ENCODE measurements at places on chromosomes 13 and 19.

GRCh38 chr13:100247937-100248336 is 159.0 kb downstream of the PCCA start:
- no peak for DNase-seq

DNA sequence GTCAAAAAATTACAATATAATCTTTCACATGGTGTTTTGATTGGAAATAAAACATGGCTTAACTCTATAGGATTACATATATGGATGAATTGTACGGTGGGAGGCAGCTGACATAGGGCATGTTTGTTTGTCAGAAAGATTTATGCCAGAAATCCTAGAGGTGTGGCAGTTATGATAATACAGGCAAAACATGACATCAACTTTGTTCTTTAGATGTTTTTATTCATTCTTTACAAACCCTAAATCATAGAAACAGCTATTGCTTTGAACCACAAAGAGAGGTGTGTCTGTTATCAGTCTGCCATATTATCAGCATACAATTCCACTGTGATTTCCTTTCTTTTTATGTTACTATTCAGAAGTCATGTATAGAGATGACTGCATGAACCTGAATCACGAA is 8.2 kb upstream of the CLDN10 start:
- no peak for DNase-seq

DNA sequence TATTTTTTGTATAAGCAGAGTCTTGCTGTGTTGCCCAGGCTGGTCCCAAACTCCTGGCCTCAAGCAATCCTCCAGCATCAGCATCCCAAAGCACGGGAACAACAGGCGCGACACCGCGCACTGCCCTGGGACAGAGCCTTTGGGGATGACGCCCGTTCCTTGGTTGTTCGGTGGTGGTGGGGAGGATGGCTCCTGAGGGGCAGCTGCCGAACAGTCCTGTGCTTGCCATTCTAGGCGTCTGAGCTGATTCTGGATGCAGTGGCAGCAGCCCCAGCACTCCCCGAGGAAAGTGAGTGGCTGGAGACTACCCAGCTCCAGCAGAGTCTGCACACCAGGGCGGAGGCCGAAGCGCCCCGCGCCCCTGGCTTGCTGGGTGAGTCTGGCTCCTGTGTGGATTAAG is 6.8 kb upstream of the ZNF135 start:
- no peak for DNase-seq

- no peak for DNase-seq
These were observed 97.7 kb downstream of the ING1 start for GRCh38 chr13:110811008-110811720.

GRCh38 chr13:43397111-43397510 is 373.7 kb downstream of the DNAJC15 start:
- DNase-seq = no peak

- DNase-seq = no peak
These were observed 33.4 kb downstream of the FAAP24 start for GRCh38 chr19:33005440-33005839.

- DNase-seq = no peak
These were observed 890 bp upstream of the ZNF611 start for GRCh38 chr19:52735734-52736133.

DNA sequence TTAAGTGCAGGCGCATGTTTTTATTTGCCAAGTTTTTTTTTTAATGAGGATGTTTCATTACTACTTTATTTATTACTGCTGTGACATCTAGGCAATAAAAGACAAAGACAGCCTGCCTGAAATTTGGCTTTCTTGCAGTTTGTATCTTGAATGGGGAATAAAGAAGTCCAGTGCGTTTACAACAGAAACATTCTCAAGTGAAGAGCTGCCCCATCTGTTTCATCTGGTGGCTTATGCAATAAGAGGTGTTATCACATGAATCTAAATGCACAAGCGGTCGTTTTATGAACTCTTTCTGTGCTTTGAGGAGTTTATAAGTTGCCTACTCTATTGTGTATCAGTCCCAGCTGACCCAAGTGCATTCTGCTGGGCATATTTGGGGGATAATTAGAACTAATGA is 12.6 kb upstream of the MAB21L1 start:
- DNase-seq = no peak

- DNase-seq = no peak
These were observed 645.9 kb downstream of the GPC5 start for GRCh38 chr13:92044351-92044750.

DNA sequence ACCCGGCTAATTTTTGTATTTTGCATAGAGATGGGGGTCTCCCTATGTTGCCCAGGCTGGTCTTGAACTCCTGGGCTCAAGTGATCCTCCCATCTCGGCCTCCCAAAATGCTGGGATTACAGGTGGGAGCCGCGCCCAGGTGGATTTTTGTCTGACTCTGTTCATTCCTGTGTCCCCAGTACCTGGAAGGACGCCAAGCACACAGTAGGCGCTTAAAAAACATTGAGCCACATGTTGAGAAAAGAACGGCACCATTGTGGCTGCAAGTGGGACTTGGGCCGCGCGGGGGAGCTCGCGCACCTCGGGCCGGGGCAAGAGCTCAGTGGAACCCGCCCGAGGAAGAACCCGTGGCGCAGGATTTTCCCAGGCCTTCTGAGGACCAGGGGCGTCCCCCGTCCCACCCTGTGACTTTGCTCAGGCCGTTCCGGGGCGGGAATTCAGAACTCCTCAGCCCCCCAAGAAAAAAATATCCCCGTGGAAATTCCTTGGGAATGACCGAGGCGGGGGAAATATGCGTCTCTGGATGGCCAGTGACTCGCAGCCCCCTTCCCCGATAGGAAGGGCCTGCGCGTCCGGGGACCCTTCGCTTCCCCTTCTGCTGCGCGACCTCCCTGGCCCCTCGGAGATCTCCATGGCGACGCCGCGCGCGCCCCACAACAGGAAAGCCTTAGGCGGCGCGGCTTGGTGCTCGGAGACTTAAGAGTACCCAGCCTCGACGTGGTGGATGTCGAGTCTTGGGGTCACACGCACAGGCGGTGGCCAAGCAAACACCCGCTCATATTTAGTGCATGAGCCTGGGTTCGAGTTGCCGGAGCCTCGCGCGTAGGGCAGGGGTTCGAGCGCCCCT is 1.4 kb upstream of the ICAM1 start:
- DNase-seq = peak; percentile 40

DNA sequence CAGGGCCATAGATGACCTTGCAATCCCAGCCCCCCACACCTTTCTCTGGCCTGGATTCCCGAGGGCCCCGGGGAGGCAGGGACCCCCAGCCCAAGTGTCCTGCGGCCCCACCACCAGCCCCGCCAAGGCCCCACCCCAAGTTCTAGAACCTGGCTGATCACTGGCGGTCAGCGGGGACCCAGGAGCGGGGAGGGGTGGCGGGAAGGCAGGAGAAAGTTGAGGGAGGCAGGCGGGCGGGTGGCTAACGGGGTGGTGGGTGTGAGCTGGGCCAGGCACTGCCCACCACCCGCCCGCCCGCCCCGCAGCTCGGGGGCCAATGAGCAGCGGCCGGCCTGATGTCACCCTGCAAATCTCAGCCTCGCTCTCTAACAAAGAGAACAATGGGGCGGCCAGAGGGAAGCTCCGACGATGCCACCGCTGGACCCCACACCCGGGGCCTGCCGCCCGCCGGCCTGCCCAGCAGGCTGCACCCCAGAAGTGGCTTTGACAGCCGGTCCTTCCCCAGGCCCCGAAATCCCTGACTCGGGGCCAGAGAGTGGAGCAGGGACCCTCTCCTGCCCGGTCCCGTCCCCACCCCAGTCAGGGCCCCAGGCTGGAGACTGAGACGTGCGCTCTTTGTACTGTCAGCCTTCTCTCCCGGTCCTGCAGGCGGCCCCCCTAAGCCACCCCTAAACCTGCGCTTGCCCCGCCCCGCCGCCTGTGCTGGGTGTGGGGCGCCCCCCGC is 1.6 kb downstream of the MEX3D start:
- no peak for DNase-seq

GRCh38 chr13:95603887-95604555 is 40.5 kb downstream of the DZIP1 start:
- no peak for DNase-seq

GRCh38 chr13:90750021-90750420 is 597.5 kb upstream of the MIR17HG start:
- DNase-seq = no peak

DNA sequence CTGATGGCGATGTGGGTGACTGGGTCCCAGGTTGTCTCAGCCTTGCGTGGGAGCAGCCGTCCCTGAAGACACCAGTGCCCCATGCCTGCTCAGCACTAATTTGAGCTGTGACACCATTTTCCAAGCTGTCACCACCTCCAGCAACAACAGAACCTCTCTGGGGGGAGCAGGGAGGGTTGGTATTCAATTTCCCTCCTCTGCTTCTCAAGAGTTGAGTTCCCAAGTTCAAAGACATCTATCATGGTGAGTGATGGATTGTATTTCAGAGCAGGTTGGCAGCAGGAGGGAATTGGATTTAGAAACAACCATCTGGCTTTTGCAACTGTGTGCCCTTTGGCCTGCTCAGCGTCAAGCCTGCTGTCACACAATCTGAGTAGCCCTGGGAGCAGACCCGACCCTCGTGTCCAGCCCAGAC is 46.9 kb upstream of the UQCRFS1 start:
- no peak for DNase-seq

DNA sequence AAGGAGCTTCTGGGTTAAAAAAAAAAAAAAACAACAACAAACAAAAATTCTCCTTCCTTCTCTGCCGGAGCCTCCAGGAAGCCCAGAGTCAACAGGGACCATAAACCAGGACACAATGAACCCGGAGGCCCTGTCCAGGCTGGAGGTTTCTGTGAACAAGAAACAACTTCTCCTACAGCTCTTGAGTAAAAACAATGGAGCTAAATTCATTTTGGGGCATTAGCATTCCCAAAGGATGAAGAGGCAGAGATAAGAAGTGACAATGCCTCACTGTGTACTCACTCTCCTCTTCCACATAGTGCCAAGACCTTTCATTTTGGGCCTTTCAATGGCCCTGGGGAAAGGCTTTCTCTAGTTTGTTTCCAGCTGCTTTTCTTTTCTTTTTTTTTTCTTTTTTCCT is 9.0 kb downstream of the RHPN2 start:
- no peak for DNase-seq

GRCh38 chr19:31943191-31943661 is 402.2 kb upstream of the ZNF507 start:
- no peak for DNase-seq

GRCh38 chr13:95060014-95060519 is 241.2 kb downstream of the ABCC4 start:
- no peak for DNase-seq

- DNase-seq = no peak
These were observed 5.5 kb downstream of the WDFY2 start for GRCh38 chr13:51589793-51590192.

DNA sequence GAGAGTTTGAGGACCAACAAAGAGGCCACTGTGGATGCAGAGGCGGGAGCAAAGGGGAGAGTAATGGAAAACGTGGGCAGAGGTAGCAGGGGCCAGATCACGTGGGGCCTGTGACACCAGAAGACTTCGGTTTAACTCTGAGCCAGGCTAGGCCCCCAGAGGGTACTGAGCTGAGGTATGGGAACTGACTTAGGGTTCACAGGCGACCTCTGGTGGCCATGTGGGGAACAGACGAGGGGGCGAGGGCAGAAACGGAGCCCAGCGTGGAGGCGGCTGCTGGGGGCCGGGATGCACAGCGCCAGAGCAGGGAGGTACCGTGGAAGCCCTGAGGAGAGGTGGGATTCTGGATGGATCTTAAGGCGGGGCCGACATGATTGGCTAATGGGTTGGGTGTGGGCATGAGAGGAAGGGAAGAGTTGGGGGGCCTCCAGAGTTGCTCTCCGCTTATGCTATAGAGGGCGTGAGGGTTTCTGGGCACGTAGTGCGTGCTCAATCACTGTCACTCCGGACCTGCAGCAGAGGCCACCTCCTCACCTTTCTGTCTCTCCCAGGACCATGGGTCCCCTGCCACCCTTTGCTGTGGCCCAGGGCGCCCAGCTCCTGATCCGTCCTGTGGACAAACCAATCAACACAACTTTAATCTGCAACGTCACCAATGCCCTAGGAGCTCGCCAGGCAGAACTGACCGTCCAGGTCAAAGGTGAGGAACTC is 13.7 kb downstream of the PVR start:
- DNase-seq = no peak

- DNase-seq = no peak
These were observed 285.8 kb downstream of the MYO16 start for GRCh38 chr13:108915095-108915633.

DNA sequence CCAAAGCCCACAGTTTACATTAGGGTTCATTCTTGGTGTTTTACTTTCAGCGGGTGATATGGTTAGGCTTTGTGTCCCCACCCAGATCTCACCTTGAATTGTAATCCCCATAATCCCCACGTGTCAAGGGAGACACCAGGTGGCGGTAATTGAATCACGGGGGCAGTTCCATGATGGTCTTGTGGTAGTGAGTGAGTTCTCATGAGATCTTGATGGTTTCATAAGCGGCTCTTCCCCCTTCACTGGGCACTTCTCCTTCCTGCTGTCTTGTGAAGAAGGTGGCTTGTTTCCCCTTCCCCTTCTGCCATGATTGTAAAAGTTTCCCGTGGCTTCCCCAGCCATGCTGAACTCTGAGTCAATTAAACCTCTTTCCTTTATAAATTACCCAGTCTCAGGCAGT is 12.0 kb downstream of the FPR2 start:
- no peak for DNase-seq

- no peak for DNase-seq
These were observed 1.0 kb upstream of the RFC3 start for GRCh38 chr13:33816912-33817311.

GRCh38 chr19:50693064-50693975 is 26.3 kb downstream of the SHANK1 start:
- DNase-seq = no peak

- DNase-seq = no peak
These were observed 122.9 kb downstream of the MIPEP start for GRCh38 chr13:23766283-23766682.

- no peak for DNase-seq
These were observed 12.2 kb downstream of the ZNF296 start for GRCh38 chr19:45063851-45064801.

- no peak for DNase-seq
These were observed 1.5 kb downstream of the KLK11 start for GRCh38 chr19:51024924-51025323.

DNA sequence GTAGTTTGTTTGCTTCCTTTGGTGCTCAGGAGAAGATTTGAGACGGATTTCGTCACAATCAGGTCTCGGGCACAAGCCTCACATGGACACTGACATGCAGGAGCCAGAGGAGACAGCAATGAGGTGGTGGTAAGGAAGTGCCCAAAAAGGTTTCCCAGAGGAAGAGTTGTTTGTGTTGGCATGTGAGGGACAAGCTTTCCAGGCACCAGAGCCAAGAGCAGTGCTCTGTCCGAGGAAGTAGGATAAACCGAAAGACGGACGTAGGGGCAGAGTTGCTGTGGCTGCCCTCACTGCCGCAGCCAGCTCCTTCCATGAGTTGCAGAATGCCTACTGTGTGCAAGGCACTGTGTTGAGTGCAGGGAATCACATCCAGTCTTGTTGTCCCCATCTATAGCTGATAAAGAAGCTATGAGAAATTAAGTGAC is 27.7 kb downstream of the SAE1 start:
- DNase-seq = no peak

DNA sequence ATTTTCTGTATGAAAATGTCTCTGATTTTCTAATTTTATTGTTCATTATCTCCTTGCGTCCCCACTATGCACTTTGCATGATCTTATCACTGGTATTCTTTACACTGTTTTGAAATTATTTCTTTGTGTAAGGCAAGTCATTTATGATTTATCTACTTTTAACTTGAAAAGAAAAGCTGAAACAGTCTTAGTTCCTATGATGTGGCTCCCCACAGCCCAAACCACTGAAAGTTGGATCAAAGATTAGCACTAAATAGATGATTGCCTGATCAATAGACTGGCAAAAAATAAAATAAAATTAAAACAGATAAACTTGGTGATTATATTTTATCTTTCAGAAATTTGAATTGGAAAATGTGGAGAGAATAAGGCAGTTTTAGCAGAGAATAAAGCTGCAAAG is 1101.9 kb downstream of the PCDH9 start:
- DNase-seq = no peak

GRCh38 chr19:980133-980998 is 3.8 kb upstream of the WDR18 start:
- DNase-seq = no peak
